ENCODE measurements at places on chromosomes 5 and 9.
A peak's percentile ranks its signal among the peaks of the same experiment; 100 is the strongest.

GRCh38 chr5:83965441-83965840, 244.8 kb upstream of the HAPLN1 start:
- no peak for DNase-seq

DNA sequence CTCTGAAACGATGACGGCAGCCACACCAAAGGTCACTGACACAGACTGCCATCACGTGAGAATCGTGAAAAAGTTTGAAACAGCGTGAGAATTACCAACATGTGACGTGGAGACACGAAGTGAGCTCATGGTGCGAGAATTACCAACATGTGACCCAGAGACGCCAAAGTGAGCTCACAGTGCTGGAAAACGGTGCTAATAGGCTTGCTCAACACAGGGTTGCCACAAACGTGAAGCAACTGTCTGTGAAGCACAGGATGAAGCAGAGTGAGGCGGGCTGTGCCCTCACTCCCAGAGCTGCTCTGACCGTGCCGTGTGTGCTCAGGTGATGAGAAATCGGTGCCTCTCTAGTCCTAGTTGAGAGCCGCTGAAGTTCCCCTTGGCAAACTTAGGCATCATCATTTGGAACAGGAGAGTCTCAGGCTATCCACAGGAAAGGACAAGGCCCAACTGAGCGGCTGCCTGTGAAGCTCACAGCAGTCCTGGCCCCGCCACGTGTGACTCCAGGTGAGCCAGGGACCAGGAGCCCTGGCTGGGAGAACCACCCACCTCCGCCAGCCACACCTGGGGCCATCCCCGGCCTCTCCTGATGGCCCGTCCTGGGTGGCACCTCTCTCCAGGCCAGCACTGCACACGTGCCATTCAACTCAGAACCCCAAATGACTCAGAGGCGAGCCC, 29.8 kb upstream of the SLC6A3 start:
- DNase-seq, result peak; percentile 55

- no peak for DNase-seq
These were observed 3.0 kb upstream of the C9orf153 start for GRCh38 chr9:86262492-86262891.

DNA sequence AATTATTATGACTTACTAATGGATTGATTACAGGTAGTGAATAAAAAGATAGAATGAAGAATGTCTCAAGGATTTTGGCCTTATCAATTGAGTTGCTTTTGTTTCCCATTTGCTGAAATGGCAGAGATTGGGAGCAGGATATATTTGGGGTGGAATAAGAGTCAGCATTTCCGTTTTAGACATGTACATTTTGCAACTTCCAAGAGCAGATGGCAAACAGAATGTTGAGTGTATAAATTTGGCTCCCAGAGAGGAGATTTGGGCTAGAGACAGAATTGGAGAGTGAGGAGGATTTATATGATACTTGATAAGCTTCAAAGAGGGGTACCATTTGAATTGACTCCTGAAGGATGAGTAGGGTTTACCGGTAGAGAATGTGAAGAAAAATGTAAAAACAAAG, 437.9 kb upstream of the PAPPA start:
- DNase-seq, result no peak

DNA sequence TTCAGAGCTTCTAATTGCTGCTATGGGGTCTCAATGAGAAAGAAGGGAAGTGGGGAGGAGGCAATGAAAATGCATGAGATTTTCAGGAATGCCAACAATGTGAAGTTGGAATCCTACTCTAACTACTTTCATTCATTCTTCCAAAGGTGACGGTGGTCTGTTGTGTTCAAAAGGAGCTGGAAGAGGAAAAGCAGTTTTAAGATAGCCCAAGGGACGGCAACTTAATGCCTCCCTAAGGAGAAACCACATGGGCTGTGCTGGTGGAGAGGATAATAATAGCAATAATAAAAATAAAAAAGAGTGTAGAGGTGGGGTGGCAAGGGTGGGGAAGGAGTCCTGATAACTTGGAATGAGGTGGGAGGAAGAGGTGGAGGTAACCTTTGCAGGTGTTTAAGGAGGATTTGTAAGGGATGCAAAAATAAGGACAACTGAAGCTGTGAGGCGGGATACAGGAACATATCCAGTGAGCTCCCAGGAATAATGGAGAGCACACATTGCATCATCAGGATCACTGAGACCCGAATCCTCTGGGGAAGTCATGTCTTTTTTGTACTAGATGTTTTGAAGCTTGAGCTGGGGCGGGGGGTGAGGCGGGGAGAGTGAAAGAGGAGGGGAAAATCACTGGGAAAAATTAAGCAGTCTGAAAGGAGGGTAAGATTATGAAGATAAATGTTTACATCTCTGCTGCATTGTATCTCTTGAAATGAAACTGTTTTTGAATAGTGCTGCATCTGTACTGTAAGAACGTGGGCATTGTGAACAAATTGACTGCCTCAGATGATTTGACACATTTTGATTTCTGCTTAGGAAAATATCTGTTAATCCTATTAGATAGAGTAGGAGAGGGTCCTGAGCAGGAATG, 120.1 kb upstream of the TMEM161B start:
- DNase-seq, result no peak

DNA sequence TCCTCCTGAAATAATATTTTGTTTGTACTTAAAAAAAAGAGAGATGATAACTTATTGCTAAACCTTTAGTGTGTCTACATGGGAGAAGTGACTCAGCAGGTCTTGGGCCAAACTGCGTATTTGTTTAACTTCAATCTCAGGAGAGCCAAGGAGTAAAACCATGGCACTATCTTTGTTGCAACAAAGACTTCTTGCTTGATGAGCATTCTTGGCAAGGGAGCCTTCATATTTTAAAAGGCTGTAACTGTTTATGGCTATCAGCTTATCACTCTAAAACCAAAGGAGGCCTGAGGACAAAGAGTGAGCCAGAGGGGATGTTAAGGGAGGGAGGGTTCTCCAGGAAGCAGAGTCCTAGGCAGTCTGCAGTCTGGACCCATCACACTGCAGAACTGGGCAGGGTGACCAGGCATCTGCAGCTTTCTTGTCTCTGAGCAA, 216.2 kb upstream of the S1PR3 start:
- DNase-seq, result no peak

DNA sequence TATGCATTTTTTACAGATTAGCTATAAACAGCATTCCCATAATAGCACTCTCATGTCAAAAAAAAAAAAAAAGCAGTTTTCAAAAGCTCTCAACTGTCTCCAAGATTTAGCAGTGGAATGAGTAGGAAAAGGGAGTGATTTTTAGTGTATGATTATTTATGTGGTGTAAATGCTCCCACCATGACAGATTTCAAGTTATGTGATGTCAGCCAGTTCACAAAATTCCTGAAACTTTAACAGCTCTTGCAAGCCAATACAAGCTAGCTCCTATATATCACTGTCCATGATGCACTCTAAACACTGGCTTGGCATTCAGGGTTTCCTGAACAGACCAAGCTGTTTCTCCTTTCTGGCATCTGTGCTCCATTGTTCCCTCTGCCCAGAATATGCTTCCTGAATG, 7.9 kb upstream of the ANKDD1B start:
- no peak for DNase-seq

DNA sequence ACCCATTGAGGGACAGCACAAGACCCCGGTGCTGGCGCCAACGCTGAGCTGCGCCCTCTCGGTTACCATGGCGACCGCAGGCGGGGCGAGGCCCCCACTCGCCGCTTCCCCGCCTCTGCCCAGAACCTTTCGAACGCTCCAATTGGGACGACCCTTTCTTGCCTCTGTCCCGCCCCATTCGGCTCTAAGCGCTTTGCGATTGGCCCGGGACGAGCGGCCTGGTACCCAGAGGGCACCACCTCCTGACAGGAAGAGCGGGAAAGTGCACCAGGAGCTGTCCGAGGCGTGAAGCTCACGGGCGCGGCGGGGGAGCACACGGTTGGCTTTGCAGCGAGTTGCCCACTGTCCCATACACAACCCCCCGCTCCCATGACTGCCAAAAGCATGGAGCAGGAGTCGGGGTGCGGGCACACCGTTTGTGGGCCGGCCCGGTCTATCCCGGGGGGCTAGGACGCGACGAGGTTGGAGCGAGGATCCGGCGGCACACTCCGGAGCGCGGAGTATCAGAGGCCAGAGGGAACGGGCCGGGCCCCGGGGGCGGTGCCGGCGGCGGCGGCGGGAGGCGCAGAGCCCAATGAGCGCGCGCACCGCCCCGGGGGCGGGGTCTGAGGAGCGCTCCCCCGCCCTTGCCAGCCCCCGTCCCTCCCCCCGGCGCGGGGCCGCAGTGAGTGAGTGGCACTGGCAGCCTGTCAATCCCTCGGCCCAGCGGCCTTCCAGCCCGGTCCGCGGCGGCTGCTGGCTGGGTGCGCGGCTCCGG, 978 bp upstream of the PBX3 start:
- peak; percentile 95 for DNase-seq

DNA sequence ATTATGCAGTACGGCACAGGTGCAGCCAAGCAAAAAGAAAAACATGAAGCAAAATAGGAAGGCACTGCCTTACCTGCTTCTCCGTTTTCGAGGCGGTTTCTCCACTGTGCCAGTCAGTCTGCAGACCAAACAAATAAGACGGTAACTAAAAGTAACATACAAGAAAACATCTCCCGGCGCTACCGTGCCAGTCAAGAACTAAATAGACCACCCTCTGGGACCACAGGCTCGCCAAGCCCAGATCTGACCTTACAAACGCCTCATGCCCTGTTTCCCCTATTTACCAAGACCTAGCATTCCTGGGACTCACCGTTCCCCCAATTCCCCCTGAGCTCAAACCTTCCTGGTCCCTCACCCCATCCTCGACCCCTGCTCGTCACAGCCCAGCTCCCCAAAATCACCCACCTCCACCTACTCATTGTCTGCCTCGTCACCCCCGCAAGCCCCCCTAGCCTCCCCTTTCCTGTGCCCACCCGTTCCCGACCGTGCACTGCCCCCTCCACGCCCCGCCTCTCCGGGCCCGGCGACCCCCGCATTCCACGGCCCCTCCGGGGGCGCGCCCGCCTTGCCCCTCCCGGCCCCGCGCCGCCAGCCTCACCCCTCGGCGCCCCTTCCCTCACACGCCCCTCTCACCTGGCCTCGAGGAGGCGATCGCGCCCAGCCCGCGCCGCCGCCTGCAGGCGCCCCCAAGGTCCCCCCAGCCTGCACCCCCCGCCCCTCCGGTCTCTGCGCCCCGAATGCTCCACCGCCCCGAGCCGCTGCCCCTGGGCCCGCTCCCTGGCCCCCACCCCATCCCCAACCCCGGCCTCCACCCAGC, 560 bp downstream of the SCAI start:
- no peak for DNase-seq

DNA sequence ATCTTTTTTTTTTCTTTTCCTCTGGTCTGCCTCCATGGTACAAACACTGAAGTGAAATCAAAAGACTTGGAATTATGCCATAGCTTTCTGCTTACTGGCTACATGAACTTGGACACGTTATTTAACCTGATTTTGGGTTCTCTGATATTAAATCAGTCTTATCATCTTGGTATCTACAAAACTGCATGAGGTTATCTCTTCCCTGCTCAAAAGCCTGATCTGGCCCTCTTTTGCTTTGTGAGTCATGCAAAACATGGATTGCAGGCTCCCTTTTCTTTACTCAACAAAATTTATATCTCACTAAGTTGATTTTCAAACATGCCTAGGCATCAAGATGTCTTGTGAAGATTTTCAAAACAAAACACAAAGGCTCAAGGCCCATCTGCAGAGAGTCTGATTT, 45.9 kb upstream of the FST start:
- no peak for DNase-seq

GRCh38 chr5:142213077-142213476, 104.5 kb downstream of the NDFIP1 start:
- DNase-seq, result no peak

GRCh38 chr9:110320651-110321445, 16.8 kb downstream of the TXNDC8 start:
- DNase-seq, result no peak

- DNase-seq, result no peak
These were observed at the start of gene ZNF474 for GRCh38 chr5:122129306-122129705. Gene ZNF474, plus strand, starts transcription at chr5:122129546. Its CDS starts 22,445 bp downstream, at chr5:122151991.

DNA sequence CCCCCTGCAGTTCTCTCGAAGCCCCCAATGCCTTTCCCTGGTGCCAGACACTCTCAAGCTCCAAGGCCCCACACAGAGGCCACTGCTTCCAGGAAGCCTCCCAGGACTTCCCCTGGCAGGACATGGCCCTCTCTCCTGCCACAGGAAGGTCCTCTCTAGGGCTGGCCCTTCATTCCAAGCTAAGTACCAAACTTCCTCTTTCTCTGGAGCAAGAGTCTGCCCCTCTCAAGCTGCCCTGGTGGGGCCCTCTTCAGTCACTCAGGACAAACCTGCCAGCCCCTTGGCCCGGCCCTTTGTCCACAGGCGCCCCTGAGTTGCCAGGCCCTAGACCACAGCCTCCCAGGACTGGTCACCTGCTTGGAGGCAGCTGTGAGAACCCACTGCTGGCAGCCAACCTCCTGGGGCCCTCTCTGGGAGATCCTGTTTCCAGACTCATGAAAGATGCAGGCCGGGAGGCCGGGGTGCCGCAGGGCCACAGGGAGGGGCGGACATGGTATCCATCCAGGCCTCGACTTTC, 6.6 kb downstream of the NINJ1 start:
- peak; percentile 62 for DNase-seq

DNA sequence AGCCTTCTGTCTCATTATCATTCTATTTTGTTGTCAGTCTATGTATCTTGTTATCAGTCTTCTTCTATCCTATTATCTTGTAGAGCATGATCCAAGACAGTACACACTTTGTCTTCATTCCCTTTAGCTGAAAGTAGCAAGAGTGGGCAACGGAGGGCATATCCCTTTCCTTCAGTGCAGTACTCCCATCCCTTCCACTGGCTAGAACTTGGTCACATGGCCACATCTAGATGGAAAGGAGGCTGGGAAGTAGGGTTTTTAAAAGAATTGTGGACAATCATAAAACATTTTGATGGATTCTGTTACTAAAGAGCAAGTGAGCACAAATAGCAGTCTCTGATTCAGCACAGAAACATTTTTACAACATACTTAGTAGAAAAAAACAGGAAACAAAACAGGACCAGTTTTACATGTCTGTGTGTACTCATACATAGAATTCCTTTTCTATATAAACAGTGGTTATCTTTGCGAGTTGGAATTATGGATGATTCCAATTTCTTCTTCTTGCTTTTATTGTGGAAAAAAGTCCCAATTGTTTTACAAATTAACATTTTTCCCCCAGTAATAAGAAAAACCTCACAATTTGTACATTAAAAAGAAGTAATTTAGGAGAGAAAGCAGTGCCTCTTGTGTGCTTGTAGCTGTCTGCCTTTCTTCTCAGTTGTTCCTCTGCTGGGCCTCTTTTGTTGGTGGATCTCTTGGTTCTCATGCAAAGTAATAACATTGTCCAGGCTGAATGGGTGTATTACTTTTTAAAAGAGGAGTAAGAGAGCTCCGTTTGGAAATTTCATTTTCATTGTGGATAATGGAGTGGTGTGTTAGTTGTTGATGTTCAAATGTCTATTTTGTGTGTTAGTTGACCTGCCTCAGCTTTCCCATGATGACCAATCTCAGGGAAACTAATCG, 410.9 kb upstream of the TRPC7 start:
- no peak for DNase-seq

- DNase-seq, result no peak
These were observed 36.9 kb downstream of the FAM78A start for GRCh38 chr9:131239161-131239975.

All from suprapubic skin (tissue), 4 donors.